ENCODE measurements at places on chromosomes 7 and 10.

DNA sequence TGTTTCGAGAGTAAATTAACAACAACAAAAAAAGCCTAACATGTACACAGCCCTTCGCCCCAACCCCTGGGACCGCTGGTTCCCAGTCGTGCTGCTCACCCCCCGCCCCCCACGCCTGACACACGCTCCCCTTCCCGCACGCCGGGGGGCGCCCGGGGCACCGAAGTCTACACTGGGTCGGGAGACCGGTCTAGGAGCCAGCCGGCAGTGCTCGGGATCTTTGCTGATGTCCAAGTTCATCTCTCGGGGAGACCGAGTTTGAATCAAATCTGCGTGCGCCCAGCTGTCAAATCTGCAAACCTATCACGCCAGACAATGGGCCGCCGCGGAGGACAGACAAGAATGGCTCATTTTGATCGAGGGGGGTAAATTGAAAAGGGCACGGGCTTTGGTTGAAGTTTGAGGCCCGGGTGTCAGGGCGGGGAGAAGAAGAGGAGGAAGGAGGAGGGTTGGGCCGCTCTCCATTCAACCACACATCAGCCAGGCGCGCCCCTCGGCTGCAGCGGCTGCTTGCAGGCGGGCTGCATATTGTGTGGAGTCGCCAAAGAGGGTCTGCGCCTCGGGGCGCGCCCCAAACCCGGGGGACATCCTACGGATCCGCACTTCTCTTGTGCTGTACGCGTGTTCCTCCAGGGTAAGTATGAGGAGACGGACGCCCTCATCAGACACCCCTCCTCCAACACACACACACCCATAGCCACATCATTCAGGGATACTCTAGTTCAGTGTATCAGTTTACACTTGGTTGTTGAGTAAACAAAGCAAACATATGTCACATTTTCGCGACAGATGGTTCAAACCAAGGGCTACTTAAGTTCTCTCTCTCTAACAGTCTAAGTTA is 1.3 kb upstream of the GFRA1 start:
- DNase-seq = no peak

DNA sequence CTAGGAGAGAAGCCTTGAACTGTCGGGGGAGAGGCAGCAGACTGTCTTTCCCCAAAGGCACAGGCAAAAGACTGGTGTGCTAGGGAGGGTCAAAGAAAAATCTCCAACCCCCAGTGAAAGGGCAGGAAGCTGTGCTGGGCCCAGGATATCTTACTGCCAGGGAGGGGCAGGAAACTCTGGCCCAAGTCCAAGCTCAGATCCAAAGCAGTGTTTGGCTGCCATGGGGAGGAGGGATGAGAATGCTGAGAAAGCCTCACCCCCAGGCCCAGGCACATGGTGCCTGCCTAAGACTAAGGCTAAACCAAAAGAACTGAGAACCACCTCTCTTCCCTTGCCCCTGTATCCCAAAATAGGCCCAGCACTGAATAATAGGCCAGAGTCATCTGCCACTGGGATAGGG is 171.2 kb downstream of the PLPP4 start:
- DNase-seq = no peak

- no peak for DNase-seq
These were observed 575.2 kb upstream of the GALNT17 start for GRCh38 chr7:70556761-70557160.

- DNase-seq = no peak
These were observed 12.5 kb downstream of the CDC123 start for GRCh38 chr10:12208460-12208859.

DNA sequence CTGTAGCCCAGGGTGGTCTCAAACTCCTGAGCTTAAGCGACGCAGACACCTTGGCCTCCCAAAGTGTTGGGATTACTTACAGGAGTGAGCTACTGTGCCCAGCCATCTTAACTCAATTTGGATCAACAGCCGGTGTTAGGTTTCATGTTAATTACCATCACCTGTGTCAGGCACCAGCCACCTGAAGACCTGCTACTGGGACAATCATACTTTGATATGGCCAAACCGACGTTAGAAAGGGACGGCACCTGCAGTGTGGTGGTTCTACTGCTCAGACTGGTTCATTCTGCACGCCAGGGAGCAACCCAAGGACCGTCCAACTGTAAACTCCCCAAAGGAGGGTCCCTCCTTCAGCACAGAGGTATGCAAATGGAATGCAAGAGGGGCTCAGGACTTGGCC is 74.2 kb upstream of the CYTH3 start:
- DNase-seq = no peak

- no peak for DNase-seq
These were observed 873.8 kb downstream of the TYW1 start for GRCh38 chr7:67870396-67870795.

GRCh38 chr10:7233259-7233991 is 177.4 kb downstream of the SFMBT2 start:
- DNase-seq = no peak

GRCh38 chr7:90739716-90740115 is 143.6 kb downstream of the CDK14 start:
- no peak for DNase-seq

- DNase-seq = no peak
These were observed 66.8 kb upstream of the ASAH2 start for GRCh38 chr10:50318129-50318528.

DNA sequence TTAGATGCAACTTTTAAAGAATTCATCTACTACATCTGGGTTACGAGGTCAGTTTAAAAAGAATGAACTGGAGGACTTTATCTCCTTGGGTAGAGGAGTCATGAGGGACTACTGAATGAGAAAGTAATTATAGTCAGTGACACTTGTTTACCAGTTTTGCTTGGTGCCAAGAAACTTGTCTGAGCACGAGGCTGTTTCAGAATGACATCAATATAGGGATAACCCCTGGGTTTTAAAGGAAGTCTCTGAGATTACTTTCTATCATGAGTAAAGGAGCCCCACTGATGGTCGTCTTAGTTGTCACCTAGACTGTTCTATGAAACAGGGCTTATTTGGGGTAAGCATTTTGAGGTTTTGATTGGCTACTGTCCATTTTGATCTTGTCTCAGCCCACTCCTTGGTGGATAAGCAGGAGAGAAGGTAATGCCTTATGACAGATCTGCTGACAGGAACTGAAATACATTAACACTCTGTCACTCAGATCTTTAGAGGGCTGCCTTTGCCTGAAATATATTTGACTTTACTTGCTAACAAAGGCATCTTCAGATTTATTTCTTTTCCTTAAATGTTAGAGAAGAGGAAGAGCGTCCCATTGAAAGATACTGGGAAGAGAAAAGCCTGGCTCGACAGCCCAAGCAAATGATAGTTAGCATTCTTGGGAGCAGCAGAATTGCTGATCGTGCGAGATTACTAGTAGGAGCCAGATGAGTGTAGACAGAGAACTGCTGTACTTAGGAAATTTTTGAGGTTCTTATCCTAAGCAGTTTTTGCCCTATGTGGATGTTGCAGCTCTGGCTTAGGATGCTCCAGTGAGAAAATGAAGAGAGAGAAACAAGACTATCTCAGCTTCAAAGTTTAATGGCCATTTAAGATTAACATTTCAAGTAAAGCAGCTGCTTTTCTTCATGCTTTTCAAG is 299.2 kb upstream of the LRGUK start:
- no peak for DNase-seq

DNA sequence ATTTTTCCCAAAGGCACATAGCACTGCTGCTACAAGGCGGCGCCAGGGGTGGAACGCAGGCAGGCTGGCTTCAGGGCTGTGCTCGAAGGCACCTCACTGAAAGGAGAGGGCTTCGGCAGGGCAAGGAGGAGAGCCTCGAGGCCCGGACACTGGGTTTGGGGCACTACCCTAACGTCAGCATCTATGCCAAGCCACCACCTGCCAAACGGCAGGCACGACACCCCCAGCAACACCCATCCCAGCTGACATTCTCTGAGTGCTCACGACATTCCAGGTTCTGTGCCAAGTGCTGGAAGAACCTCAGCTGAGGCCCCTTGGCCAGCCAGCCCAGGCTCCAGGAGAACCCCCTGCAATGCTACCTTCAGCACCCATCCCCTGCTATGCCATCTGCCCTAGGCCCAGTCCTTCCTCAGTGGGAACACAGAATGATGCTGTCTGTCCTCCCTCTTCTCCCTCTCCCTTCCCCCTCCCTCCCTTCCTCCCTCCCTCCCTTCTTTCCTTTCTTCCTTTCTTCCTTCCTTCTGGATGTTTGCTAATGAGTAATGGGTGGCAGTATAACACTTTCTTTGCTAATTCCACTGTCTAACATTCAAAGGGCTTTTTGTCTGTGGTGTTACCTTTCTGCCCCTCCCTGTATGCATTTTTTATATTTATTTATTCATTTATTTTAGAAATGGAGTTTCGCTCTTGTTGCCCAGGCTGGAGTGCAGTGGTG is 24.3 kb downstream of the ZCCHC24 start:
- no peak for DNase-seq

- peak; percentile 46 for DNase-seq
These were observed 36.7 kb upstream of the UBE2H start for GRCh38 chr7:129989466-129989865.

- DNase-seq = no peak
These were observed 648.0 kb downstream of the SUGCT start for GRCh38 chr7:40782836-40783235.

DNA sequence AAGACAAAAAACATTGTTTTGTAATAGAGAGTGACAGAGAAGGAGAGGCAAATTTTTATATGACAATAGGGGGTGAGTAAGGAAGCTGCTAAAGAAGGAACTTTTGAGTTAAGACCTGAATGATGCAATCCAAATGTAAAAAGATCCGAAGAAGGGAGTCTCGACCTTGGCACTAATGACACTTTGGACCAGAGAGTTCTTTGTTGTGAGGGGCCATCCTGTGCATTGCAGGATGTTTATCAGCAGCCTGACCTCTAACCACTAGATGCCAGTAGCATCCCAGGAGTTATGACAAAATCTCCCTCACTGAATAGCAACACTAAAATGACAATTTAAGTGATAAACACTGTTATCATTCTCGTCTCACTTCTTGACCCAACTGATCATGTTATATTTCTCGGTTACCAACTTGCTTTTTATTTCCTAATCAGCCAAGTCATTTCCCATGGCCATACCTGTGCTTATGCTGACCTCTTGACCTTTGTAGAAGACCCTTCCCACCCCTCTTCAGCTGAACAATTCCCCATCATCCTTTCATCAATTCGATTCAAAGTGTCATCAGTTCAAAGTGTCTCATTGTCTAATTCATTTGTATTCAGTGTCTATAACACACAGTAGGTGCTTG is 30.0 kb downstream of the DGKI start:
- no peak for DNase-seq

GRCh38 chr10:33612551-33612950 is 278.1 kb upstream of the NRP1 start:
- DNase-seq = no peak

DNA sequence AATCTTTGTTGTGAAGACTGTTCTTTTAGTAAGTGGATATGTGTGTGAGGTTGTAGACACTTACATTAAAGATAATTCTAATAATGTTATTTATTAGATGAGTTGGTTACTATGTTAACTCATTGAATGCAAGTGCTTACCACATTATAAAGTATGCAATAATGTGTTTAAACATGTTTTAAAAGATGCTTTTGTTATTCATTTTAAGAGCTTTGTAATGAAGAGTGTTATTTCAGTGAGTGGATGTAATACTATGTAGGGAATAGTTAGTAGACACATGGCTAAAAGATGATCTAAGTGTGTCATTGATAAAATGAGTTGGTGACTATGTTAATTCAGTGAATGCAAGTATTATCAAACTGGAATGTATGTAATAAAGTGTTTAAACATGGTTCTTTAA is 70.0 kb upstream of the VOPP1 start:
- no peak for DNase-seq

DNA sequence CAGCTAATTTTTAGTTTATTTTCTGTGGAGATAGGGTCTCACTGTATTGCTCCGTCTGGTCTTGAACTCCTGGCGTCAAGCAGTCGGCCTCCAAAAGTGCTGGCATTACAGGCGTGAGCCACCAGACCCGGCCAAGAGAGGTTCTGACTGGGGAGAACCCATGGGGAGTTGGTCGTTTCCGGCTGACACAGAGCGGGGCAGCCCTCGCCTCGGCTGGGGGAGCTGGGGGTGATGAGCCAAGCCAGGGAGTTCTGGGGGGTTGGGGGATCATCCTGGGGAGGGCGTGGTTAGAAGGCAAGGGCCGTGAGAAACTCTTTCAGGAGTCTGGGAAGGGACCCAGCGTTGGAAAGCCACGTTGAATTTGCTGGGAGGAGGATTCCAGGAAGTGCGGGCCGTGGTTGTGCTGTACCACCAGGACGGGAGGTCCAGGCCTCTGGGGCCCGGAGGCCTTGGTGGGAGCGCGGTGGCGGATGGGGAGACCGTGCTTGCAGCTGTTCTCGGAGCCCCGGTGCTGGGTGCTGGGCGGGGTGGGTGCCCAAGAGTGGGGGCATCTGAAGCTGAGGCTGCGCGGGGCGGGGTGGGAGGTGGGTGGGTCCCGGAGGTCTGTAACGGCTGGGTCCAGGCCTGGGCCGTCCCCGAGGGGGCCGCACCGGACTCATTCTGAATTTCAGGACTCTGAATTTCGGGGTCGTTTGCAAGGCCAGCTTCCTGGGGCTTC is 8.4 kb upstream of the ZNF853 start:
- no peak for DNase-seq

DNA sequence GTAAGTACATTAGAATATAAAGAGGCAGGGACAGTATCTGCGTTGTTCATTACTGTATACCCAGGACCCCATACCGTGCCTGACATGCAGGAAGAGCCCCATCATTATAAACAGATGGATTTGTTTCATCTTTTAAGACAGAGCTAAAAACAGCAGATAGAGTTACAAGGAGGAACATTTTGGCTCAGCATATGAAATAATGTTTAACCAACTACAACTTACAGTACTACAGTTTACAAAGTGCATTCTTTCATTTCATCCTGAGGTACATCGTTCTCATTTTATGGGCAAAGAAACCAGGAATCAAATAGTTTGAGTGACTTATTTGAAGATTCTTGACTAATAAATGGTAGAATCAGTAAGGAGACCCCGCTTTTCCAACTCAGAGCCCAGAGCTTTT is 38.1 kb upstream of the AGBL3 start:
- no peak for DNase-seq

DNA sequence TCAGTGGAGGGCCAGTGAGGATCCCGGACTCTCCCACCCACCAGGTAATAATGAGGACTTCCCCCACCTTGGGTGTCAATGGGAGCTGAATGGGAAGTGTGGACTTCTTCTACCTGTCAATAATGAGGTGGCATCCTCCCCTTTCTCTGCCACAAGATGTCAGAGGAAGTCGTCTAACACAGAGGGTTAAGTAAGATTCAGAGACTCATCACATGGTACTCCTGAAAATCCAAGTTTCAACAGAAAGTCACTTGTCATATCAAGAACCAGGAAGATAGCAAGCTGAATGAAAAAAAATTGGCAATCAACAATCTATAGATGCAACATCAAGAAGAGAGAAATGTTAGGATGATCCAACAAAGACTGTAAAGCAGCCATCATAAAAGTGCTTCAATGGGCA is 150.9 kb upstream of the SVIL start:
- no peak for DNase-seq

DNA sequence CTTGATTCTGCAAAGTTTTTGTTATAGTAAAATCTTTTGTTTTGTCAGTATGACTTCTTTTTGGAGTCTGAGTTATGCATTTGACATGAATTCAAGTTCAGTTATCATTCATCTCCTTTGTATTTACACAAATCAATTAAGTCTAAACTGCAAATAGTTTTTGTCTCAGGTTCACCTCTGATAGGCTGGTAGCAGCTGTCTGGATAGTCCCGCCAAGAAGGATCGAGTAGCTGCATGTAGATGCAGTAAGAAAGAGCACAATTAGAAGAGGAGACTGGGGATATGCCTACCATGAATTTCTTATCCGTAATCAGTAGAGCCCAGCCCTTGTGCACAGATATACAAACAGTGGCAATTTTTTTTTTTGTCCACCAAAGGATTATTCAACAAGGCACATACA is 392.5 kb upstream of the ETV1 start:
- no peak for DNase-seq
